ENCODE measurements at places on chromosomes 1 and 21.

- no peak for DNase-seq
Measured at GRCh38 chr1:55380355-55380970, 165.3 kb upstream of the USP24 start.

- no peak for DNase-seq
Measured at GRCh38 chr1:199096591-199096990, 457.8 kb downstream of the PTPRC start.

GRCh38 chr1:200487650-200488049, 77.8 kb upstream of the ZNF281 start:
- DNase-seq: no peak

DNA sequence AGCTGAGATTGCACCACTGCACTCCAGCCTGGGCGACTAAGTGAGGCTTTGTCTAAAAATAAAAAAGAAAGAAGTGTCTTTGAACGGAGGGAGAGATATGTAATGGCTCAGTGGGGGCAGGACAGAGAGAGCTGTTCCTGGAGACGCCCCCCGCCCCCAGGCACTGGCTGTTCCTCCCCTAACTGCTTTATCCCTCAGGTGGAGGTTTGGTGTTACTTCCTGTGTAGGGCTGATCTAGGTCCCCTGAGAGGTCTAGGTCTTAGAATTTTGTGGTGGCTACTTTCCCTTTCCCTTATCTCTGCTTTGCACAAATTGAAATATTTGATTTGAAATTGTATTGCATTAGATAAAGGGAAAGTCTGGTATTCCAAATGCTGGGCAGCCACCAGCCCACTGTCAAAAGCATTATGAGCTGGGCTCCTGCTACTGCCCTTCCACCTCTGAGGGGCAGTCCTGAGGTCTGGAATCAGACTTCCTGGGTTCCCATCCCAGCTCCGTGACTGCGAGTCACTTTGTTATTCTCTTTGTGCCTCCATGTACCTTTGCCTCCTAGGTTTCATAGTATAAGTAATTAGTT, 134.8 kb upstream of the KIF26B start:
- DNase-seq: no peak

GRCh38 chr1:184457500-184457899, 70.7 kb downstream of the C1orf21 start:
- no peak for DNase-seq

All from activated T-helper 9 cell treated with anti-CD3 and anti-CD28 coated beads, Interleukin-2, amount 50 U/mL, for 16 hours (primary cell).